ENCODE measurements at places on chromosomes 5 and 9.

- no peak for DNase-seq
These were observed 4.7 kb upstream of the CCL28 start for GRCh38 chr5:43416803-43417394.

- no peak for DNase-seq
These were observed 87.1 kb downstream of the OSMR start for GRCh38 chr5:38932854-38933408.

- no peak for DNase-seq
These were observed 96.7 kb upstream of the SEMA6A start for GRCh38 chr5:116671211-116671736.

DNA sequence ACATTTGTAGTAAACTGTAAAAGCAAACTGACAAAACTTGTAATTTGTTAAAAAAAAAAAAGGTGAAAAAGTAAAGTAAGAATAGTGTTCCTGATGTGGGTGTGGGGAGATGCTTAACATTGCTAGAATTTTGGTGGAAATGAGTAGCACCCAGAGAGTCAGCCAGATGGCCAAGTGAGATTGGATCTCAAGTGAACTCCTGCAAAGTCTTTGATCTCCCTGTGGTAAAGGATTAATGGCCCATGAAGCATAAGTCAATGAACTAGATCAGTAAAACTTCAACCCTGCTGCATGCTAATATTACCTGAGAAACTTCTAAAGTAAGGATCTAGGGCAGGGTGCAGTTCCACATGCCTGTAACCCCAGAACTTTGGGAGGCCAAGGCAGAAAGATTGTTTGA lies 19.0 kb upstream of the FAM169A start:
- no peak for DNase-seq

DNA sequence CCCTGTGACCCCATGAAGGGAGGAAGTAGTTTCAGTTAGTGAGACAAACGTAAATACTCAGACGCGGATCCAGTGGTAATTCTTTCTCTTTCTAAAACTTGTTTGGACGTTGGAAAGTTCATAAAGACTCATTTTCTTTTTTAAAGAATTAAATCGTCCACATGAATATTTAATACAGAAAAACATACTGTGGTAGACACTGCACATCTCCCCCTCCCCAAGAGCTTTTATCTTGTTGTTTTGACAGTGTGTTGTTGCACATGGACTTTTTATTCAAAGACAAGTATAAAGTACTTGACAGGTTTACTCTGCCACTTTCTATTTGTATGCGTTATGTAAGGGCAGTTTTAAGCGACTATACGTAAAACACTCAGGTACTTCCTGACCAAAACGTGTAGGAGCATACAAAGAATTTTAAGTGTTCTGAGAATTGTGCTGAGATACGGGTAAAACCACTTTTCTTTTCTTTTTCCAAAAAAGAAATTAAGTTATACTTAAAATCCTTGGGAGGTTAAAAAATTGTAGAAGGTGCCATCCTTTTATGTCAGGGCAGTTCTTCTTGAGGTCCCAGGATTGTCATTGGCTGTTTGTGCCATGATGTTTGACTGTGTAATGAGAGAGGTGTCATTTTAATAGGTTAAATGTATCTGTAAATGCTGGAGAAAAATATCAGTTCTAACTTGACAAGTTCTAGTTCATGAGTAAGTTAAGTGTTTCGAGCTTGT lies 1.3 kb downstream of the NIPBL start:
- DNase-seq, result no peak

- peak; percentile 85 for DNase-seq
These were observed 76.8 kb upstream of the PCSK1 start for GRCh38 chr5:96509721-96510350.

Measured in fibroblast of gingiva (primary cell).